ENCODE measurements at places on chromosomes 1 and 21.

GRCh38 chr1:227449741-227450441 lies 113.5 kb upstream of the ZNF678 start:
- no peak for DNase-seq

DNA sequence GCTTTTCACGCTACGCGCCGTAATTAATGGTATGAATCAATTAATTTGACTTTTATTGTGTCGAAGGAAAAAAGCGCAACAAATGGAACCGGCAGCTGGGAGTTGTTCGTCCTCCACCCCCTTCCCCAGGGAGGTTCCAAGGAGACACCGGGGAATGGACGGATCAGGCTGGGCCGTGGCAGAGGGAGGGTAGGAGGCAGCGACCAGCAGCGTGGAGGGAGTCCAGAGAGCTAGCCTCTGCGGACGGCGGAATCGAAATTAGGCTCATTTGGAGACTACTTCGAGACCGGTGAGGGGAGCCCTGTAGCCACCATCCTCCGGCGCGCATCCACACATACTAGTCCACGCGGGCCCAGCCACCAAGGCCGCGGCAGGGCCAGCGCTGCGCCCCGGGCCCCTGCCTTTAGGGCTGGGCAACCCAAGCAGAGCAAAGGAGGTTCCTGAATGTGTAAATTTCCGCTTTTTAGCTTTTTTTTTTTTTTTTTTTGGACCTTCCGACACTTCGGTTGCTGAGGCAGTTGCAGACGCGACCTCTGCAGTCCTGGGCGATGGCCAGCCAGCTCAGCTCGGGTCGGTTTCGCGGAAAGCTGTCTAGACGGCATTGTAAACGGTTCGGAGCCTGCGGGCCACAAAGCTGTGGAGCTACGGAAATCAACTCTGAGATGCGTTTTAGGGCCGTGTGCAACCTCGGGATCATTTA lies 2.2 kb upstream of the FOXD3 start:
- DNase-seq: no peak

GRCh38 chr1:36851087-36851486 lies 183.2 kb downstream of the GRIK3 start:
- DNase-seq: no peak

DNA sequence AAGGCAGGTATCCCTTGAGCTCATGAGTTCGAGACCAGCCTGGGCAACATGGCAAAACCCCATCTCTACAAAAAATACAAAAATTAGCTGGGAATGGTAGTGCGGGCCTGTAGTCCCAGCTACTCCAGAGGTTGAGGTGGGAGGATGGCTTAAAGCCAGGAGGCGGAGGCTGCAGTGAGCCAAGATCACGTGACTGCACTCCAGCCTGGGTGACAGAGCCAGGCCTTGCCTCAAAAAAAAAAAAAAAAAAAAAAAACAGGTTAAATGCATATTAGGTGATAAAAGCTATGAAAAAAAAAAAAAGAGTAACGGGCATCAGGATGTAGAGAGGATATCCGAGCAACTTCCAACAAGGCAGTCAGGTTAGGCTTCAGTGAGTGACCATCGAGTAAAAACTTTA lies 2.8 kb upstream of the SRRM1 start:
- DNase-seq: peak; percentile 23

GRCh38 chr21:15141261-15141970 lies 76.6 kb upstream of the NRIP1 start:
- no peak for DNase-seq

DNA sequence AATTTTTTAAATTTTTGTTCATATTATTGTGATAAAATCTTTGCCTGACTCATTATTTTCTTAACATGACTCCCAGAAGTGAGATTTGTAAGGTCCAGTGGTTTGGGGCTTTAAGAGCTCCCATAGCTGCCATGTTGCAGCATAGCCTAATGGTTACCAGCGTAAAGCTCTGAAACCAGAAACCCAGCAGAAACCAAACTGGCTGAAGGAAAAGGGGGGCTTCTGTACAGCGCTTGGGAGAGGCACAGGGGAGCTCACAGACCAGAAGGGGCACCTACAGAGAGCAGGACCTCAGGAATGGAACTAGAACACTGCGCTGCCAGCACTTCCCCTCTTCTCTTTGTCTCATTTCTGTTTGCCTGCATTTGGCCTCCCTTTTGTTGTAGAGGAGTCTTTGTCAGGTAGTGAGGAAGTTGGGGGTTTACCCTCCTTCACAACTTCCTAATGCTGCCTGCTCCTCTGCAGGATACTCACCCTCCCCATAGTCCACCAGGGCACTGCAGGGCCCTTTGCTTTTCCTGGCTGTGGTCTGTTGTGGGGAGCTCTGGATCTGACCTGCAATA lies 2.6 kb upstream of the PYCR2 start:
- DNase-seq: peak; percentile 38

GRCh38 chr1:38829368-38829767 lies 30.2 kb downstream of the RRAGC start:
- no peak for DNase-seq

GRCh38 chr1:201348211-201348566 lies 29.3 kb downstream of the TNNT2 start:
- peak; percentile 48 for DNase-seq

DNA sequence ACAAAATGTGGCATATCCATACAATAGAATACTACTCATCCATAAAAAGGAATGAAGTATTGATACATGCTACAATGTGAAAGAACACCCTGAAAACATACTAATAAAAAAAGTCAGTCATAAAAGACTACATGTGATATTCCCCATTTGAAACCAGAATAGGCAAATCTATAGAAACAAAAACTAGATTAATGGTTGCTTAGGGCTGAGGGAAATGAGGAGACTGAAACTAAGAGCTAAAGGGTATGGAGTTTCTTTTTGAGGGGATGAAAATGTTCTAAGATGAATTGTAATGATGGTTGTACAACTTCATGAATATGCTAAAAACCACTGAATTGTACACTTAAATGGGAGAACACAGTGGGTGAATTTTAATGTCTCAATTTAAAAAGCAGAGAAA lies 50.9 kb downstream of the ACBD6 start:
- no peak for DNase-seq

- DNase-seq: no peak
These were observed 34.5 kb downstream of the MAN1C1 start for GRCh38 chr1:25651036-25651640.

DNA sequence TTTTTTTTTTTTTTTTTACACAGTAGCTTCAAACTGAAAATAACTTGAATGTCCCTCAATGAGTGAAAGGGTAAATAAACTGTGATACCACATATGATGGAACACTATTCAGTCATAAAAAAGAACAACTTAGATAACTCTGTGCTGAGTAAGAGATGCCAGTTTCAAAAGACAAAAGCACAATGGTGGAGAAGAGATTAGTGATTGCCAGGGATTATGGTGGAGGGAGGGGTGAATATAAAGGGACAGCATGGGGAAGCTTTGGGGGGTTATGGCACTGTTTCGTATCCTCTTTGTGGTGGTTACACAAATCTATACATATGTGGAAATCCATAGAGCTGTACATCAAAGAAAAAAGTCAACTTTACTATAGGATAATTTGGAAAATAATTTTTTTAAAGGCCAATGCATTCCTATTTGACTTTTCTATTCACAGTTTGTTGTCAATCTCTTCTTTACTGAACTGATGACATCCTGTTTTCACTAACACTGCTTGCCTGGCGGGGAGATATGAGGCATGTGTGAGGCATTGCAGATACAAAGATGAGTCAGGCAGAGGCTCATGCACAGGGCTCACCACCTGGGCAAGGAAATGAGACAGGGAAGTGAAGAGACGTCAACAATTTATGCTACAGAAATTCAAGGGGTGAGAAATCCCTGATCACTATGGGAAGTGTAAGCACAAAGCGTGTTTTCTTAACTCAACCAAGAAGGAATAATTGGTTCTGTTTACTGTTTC lies 302.7 kb downstream of the DUSP10 start:
- DNase-seq: no peak

DNA sequence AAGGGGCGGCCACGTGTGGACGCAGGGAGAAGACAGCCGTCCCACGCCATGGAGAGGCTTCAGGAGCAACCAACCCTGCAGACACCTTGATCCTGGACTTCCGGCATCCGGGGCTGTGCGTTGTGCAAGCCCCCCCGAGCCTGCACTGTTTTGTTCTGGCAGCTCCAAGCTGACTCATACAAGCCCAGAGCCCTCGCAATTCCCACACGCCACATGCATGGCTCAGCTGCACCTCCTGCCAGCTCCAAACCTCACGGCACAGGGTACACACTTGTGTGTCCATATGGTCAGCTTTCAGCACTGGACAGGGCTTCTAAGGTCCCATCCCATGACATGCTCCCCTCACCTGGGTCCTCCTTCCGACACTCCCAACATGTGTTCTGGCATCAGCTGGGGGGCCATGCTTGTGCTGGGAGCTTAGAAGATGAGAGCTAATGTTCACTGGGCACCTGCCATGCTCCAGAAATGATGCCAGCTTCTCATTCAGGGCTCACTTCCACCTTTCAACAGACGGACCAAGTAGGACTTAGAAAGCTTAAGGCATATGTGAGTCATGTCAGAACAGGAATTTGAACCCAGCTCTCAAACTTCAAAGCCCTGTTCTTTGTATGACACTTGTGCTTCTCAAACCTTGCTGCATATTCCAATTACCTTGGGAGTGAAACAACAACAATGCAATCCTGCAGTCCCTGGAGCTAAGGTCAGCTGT lies 137.3 kb downstream of the PGBD5 start:
- no peak for DNase-seq

GRCh38 chr1:167197692-167198091 lies 23.0 kb upstream of the POU2F1 start:
- no peak for DNase-seq

DNA sequence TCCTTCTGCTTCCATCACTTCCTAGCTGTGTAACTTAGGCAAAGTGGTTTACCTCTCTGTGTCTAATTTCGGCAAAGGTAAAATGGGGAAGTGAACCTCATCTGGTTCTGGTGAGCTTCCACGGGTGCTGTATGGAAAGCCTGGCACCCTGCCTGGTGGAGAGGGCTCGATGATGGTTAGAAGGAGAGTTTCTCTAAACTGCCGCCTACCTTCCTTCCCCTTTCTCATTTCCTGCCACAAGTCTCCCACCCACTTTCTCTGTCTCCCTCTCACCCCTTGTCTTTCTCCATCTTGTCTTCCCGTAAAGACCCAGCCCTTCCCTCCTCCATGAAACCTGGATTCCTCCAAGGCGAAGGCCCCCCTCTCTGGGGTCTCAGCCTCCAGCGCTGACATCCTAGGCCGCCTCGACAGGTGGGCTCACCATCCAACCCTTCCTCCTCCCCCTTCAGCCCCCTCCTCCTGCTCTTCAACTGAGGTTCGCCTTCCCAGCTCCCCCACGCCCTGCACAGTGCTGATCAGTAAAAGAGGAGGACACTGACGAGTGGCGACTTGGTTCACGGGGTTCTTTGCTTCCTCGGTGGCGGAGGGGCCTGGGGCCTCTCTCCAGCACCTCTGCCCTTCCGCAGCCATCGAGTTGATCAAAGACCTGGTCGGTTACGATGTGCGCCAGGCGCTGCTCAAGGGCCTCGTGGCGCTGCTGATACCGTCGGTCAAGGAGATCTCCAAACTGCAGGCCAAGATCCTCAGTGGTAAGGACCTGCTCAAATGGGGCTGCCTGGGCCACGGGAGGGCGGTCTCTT lies 7.3 kb downstream of the RNU5D-1 start:
- peak; percentile 57 for DNase-seq

GRCh38 chr1:66364578-66365391 lies 169.2 kb upstream of the SGIP1 start:
- no peak for DNase-seq

GRCh38 chr1:245216366-245217115 lies 61.8 kb downstream of the KIF26B start:
- no peak for DNase-seq

DNA sequence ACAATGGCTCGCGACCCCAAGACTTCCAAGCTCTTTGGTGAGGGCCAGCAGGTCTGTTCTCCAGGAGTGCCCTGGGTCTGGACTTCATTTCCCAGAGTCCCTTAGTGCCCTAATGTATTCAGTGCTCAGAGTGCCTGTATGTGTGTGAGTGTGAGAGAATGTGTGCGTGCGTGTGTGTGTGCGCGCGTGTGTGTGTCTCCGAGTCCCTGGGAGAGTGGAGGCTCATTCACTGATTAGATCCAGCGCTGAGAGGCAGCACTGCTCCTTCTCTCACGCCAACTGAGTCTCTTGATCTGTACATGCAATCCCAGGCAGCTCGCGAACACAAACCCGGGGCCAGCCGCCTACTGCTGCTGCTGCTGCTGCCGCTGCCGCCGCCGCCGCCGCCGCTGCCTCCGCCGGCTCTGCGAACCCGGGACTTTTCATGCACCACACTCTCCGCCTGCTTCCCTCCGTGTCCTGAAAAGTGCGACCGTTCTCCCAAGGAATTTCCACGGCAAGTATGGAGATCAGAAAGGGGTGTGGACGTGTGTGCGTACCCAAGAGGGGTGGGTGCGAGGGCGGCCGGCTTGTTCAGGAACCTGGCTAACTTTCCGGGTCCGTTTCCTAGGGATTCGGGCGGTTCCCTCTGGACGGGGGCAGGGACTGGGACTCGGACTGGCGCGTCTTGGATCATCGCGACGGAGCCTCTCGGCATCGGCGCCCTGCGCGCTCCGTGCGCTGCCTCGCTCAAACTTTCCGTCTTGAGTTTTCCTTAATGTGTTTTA lies at the start of gene RNF220:
Gene RNF220, plus strand, starts transcription at position 225 of the 767 bp plus-strand sequence.
- peak; percentile 71 for DNase-seq

GRCh38 chr1:116954440-116954839 lies 44.7 kb downstream of the PTGFRN start:
- DNase-seq: no peak

DNA sequence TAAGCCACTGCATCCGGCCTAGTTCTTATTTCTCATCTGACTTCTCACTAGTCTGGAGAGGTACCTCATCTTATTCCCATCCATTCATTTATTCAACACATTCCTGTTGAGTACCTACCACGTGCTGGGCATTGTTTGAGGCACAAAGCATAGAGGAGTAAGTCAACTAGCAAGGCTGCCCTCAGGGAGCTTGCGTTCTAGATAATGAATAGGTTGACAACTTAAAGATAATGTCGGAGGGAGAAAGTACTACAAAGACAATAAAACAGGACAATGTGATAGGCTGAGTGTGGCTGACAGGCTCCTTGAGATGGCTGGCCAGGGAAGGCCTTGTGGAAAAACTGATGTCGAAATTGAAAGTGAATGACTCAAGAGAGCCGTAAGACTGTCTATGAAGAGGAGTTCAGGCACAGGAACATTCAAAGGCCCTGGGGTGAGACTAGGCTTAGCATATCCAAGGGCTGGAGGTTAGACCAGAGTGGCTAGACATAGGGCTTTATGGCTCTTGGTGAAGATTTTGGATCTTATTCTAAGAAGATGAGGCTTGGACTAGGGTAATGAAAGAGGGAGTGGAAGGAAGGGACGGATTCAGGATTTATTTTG lies 18.3 kb downstream of the SPATA21 start:
- no peak for DNase-seq

GRCh38 chr1:27356619-27357280 lies 10.0 kb downstream of the MAP3K6 start:
- DNase-seq: peak; percentile 64

DNA sequence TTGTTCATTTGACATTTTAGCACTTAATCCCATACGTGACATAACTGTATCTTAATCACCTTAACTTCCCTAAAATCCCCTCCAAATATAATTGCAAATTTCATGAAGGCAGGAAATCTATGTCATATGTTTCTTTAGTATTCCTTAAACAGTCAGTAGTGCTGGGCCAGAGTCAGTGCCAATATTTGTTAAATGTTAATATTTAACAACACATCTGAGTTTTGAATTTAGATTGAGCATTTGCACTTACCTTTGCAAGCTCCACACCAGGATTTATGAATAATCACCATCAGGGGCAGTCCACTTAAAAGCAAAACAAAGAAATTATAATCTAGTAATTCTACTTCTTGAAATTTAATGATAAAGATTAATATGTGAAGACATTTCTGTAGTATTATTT lies 5.3 kb downstream of the KTI12 start:
- DNase-seq: no peak

GRCh38 chr1:194056169-194056568 lies 869.8 kb upstream of the B3GALT2 start:
- DNase-seq: no peak

GRCh38 chr1:199574950-199575349 lies 452.6 kb upstream of the NR5A2 start:
- DNase-seq: no peak

All from hematopoietic multipotent progenitor cell treated with erythropoietin and hydrocortisone succinate and interleukin-3 and kit ligand, for 8 days (in vitro differentiated cells).